ENCODE measurements at places on chromosomes 7 and 10. TPM values are rescaled to one million over a fixed set of nuclear protein-coding genes. Genes with fewer than 3 reads are reported as not detected.

The STEAP1B gene
- 0.30 TPM for total RNA-seq

The SLC29A3 gene
- total RNA-seq: 7.5 TPM

The SCIN gene
- total RNA-seq: 15.3 TPM

The LRRD1 gene
- 0.20 TPM for total RNA-seq

The SPAM1 gene
- not detected for total RNA-seq

The JAKMIP3 gene
- 0.78 TPM for total RNA-seq

The EGR2 gene
- total RNA-seq: 4.2 TPM

The GPR37 gene
- 1.3 TPM for total RNA-seq

The LHFPL3 gene
- not detected for total RNA-seq

The TAS2R41 gene
- total RNA-seq: not detected

The FAM237B gene
- not detected for total RNA-seq

The ZNF37A gene
- 10.7 TPM for total RNA-seq

The CHAT gene
- total RNA-seq: not detected

The TMEM273 gene
- 52.3 TPM for total RNA-seq

The FZD8 gene
- 20.0 TPM for total RNA-seq

The MOGAT3 gene
- not detected for total RNA-seq

The GRID2IP gene
- total RNA-seq: 1.3 TPM

The GFRA1 gene
- total RNA-seq: 2.8 TPM

The BEND7 gene
- 27.1 TPM for total RNA-seq

The PARD3 gene
- 32.6 TPM for total RNA-seq

The PNLIPRP1 gene
- not detected for total RNA-seq

The MEOX2 gene
- 17.2 TPM for total RNA-seq

The ASB15 gene
- not detected for total RNA-seq

The DDC gene
- total RNA-seq: 1.6 TPM

The ETV1 gene
- total RNA-seq: 74.6 TPM

The THNSL1 gene
- total RNA-seq: 0.78 TPM

The COL17A1 gene
- total RNA-seq: 2.0 TPM

The CUZD1 gene
- not detected for total RNA-seq

The MRLN gene
- 0.91 TPM for total RNA-seq

The DYNC1I1 gene
- 2.1 TPM for total RNA-seq

The ARHGEF35 gene
- 3.9 TPM for total RNA-seq

The OR2A42 gene
- 0.46 TPM for total RNA-seq

The STK31 gene
- total RNA-seq: 0.86 TPM

The SERPINE1 gene
- total RNA-seq: 28.7 TPM

The ENO4 gene
- total RNA-seq: 3.0 TPM

The TMEM120A gene
- total RNA-seq: 45.6 TPM

The RAB19 gene
- total RNA-seq: 7.3 TPM

The C7orf57 gene
- 15.5 TPM for total RNA-seq

The NRCAM gene
- total RNA-seq: 3.1 TPM

The PLAC9 gene
- total RNA-seq: not detected

The SMKR1 gene
- 3.2 TPM for total RNA-seq

The ARHGEF5 gene
- 25.4 TPM for total RNA-seq

The PPP3CB gene
- total RNA-seq: 42.4 TPM

The CPXM2 gene
- total RNA-seq: 2.1 TPM

The SLC26A4 gene
- 0.52 TPM for total RNA-seq

The LAMTOR4 gene
- total RNA-seq: 145 TPM

The PRR15 gene
- total RNA-seq: 2.9 TPM

The CHN2 gene
- total RNA-seq: 13.2 TPM

The PROSER2 gene
- 25.8 TPM for total RNA-seq

The FGFR2 gene
- 60.2 TPM for total RNA-seq
